ENCODE measurements at places on chromosomes 11 and 22.

DNA sequence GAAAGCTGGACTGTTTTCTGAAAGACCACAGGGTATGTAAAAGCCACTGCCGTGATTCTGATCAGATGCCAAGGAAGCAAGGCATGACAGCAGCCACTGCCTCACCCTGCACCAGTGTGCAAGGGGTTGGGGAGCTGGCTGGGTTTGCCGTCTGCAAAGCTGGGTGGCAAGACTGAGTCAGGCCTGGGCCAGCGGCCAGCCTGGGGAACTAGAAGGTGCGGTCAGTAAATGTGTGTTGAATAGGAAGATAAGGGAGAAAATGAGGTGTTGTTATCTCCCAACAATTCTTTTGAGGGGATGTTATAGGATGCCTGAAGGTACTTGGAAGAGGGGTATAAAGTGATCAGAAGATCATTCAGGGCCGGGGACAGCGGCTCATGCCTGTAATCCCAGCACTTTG lies 8.0 kb downstream of the VSTM5 start:
- no peak overlapping the region for H3K27ac ChIP-seq
- no peaks in the 10 kb centered on the region for H3K36me3 ChIP-seq
- H3K27me3 ChIP-seq, result peaks cover 10% of the 10 kb centered on the region
- peaks cover 4% of the 10 kb centered on the region for H3K4me1 ChIP-seq

GRCh38 chr11:19288256-19288655 lies 47.5 kb upstream of the E2F8 start:
- peaks cover 6% of the 10 kb centered on the region for H3K4me1 ChIP-seq
- H3K36me3 ChIP-seq, result no peaks in the 10 kb centered on the region
- H3K27ac ChIP-seq, result no peak overlapping the region
- no peak for DNase-seq
- H3K4me3 ChIP-seq, result no peak overlapping the region
- H3K27me3 ChIP-seq, result peaks cover 45% of the 10 kb centered on the region

GRCh38 chr11:70586261-70587074 lies 188.1 kb downstream of the CTTN start:
- no peak overlapping the region for H3K4me3 ChIP-seq
- H3K36me3 ChIP-seq, result peaks cover 4% of the 10 kb centered on the region
- H3K4me1 ChIP-seq, result peaks cover 10% of the 10 kb centered on the region
- no peak for DNase-seq
- H3K27ac ChIP-seq, result no peak overlapping the region

DNA sequence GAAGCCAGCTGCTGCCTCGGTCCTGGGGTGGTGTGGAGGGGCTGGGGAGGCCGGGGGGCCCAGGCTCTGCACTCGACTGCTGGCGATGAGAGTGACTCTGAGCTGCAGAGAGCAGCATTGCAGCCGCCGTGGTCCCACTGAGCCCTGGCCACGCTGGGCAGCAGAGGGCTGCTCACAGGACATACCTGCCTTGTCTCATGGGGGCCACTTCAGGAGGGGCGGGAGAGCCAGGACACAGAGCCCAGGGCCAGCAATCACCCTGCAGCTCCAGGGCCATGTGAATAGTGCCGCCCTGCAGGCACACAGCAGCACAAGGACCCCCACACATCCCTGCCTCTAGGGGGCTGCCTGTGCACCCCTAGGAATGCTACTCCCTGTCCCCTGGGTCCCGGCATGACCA lies 147.0 kb downstream of the CRYBB2 start:
- H3K4me1 ChIP-seq, result peaks cover 16% of the 10 kb centered on the region
- no peak for DNase-seq
- H3K27me3 ChIP-seq, result no peaks in the 10 kb centered on the region

GRCh38 chr22:44245867-44246266 lies 65.1 kb downstream of the PARVG start:
- H3K4me1 ChIP-seq, result peaks cover 2% of the 10 kb centered on the region
- peaks cover 2% of the 10 kb centered on the region for H3K36me3 ChIP-seq
- no peak for DNase-seq
- no peak overlapping the region for H3K4me3 ChIP-seq

- DNase-seq, result no peak
- no peak overlapping the region for H3K27ac ChIP-seq
- no peaks in the 10 kb centered on the region for H3K27me3 ChIP-seq
- no peak overlapping the region for H3K4me3 ChIP-seq
- peaks cover 2% of the 10 kb centered on the region for H3K36me3 ChIP-seq
Measured at GRCh38 chr11:103338621-103339484, 229.6 kb downstream of the DYNC2H1 start.

Data from T-helper 17 cell (primary cell).